Right renal pelvis (tissue), 4 donors: ENCODE measurements at places on chromosomes 3 and 15. TPM values are rescaled to one million over a fixed set of nuclear protein-coding genes. Genes with fewer than 3 reads are reported as not detected.

EIF1B gene
- polyA plus RNA-seq = 143 TPM

MB21D2 gene
- 17.7 TPM for polyA plus RNA-seq

SPG21 gene
- polyA plus RNA-seq = 125 TPM

HCLS1 gene
- polyA plus RNA-seq = 5.3 TPM

PGBD4 gene
- polyA plus RNA-seq = 1.9 TPM

NEK10 gene
- polyA plus RNA-seq = 1.7 TPM

KCNAB1 gene
- 2.8 TPM for polyA plus RNA-seq

DNA sequence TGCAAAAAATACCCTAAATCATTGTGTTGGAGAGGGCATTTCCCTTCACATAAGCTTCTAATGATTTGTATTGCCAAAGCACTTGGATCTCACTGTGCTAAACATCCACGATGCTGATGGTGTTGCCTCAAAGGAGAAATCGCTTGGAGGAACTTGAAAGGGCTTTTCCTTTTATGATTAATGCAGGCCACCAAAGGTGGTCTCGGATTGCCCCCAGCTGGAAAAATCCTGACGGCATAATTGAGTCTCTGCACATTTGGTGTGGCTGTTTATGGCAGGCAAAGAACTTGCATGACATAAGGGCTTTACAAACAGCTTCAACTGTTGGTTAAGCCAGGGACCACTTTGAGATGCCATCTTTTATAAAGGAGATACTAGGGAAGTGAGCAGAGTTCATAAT lies 664.0 kb upstream of the ADAMTS9 start:
- no peak for DNase-seq

GRCh38 chr3:197528190-197528589 lies 27.6 kb downstream of the BDH1 start:
- DNase-seq = no peak

GRCh38 chr3:50606596-50606995 lies 5.0 kb downstream of the CISH start:
- DNase-seq = no peak

DNA sequence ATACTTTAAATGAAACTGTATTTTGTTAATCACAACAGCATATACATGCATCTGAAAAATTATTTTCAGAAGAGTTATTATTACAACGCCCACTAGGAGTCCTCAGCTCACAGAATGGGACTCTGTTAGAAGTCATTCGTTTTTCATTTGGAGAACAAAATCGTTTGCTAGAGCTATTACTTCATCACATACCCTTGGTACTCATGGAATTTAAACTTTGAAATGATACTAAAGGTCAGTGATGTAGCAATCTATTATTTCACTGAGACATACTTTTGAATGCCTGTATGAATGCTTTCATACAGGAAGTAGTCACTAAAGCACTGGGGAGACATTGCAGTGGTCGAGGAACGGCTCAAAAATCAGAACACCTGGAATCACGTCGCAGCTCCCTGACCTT lies 198.1 kb downstream of the MBNL1 start:
- DNase-seq = no peak

- no peak for DNase-seq
These were observed 170.3 kb downstream of the MOBP start for GRCh38 chr3:39637807-39638206.

- no peak for DNase-seq
These were observed 1037.3 kb downstream of the SI start for GRCh38 chr3:164040991-164041390.

- no peak for DNase-seq
These were observed 273.5 kb downstream of the AGBL1 start for GRCh38 chr15:86353213-86353612.

DNA sequence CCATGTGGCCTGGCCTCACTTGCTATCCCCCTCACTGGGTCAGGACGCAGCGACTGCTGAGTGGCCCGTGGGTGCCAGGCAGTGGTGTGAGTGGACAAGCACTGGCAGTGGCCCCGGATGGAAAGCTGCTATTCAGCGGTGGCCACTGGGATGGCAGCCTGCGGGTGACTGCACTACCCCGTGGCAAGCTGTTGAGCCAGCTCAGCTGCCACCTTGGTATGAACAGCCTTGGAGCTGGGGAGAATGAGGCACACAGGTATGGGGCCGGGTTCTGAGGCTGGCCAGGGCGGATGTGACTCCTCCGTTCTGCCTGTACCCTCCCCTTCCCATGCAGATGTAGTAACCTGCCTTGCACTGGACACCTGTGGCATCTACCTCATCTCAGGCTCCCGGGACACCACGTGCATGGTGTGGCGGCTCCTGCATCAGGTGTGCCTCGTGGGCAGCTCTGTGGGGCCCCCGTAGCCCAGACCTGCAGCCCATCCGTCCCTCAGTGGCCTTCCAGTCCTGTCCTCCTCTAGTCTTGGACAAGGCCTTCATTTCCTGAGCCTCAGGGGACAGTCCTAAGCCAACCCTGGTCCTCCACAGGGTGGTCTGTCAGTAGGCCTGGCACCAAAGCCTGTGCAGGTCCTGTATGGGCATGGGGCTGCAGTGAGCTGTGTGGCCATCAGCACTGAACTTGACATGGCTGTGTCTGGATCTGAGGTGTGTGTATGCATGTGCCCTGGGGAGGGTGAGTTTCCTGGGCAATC lies 28.2 kb downstream of the NBEAL2 start:
- DNase-seq = no peak

DNA sequence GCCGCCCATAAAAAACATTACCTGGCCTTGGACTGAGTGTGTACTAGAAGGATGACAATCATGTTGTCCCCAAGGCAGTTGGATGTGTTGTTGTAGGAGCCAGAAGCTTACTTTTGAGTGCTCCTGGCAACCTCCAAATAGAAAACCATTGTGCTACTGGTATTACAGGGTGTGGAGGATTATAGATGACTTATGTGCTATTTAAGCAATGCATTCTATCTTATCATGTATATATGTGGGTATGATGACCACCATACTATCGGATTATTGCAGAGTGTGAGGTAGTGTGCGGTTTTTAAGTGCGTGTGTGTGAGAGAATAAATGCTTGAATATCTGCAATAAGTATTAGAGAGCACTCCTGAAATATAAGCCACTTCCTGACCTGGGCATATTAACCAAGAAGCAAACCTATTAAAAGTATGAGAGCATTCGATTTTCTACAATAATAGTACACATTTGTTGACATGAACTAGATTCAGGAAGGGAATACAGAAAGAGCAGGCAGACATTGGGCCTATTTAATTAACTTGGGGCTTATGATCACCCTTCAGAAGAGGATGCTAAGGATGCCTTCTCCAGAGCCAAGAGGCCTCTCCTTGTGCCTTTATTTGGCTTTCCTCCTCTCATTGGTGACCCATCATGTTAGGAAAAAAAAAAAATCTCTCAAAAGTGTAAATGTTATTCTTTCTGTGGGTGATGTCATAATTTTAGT lies 11.7 kb upstream of the MBNL1 start:
- no peak for DNase-seq

DNA sequence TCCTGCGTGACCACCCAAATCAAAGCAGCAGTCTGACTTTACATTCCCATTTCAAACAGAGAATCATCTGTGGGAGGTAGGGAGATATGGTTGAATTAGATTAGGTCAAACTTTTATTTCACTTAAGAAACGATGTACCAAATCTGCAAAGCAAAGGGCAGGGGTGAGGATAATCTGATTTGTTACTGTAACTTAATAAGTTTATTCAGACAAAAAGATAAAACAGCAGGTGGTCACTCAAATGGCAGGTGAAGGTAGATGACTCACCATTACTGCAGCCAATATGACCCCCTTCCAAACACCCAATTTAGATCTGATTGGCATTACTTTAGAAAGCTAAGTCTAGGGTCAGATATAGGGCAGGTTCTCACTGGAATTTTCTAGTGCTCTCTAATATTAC lies 651.0 kb upstream of the NAALADL2 start:
- no peak for DNase-seq

DNA sequence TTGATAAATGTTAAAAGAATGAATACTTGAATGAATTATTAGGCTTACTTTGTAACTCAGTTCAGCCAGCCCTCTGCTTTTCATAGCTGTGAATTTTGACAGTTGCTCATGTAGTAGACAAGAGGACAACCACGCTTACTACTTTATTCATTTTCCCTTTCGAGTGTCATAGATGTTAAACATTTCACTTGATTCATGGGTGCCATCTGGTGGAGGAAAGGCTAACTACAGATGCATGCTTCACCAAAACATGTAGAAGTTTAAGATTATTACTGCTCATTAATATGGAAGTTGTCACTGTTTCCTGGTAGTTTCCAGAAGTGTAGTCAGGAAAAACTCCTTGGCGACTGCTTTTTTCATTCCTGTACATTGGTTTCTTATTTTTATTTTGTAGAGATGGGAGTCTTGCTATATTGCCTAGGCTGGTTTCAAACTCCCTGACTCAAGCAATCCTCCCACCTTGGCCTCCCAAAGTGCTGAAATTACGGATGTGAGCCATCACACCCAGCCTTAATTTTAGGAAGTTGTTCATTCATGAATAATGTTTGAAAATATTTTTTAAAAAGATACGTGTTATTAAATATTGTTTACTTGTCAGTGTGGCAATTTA lies 163.2 kb downstream of the B3GALNT1 start:
- DNase-seq = peak; percentile 56

GRCh38 chr3:194485881-194486539 lies 792 bp downstream of the ATP13A3 start:
- no peak for DNase-seq

DNA sequence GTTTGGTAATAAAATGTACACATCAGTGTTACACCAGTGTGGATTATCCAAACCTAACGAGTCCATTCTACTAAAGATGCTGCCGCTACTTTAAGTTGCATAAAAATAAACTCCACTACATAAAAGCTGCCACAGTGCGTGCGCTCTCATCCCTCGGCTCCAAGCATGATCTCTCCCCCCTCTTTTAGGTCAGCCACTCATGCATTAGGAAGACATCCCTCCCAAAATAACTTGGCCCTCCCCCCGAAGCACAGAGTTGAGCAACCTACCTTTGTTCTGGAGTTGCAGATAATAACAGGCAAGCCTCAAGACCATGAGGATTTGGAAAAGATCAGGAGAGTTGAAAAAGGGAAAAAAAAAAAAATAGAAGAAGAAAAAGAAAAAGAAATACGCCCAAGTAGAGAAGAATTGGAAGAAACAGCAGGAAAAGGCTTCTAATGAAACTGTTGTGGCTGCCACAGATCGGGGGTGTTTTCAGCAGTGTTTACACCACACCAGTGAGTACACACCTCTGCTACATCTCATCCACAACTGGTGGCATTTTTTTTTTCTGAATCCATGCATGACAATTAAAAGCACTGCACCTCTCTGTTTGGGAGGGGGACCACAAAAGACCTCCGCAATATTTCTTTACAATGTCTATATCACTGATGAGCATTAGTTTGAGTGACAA lies 339.2 kb downstream of the FOXP1 start:
- DNase-seq = no peak

- DNase-seq = no peak
These were observed 101.1 kb upstream of the ICE2 start for GRCh38 chr15:60580073-60580472.

DNA sequence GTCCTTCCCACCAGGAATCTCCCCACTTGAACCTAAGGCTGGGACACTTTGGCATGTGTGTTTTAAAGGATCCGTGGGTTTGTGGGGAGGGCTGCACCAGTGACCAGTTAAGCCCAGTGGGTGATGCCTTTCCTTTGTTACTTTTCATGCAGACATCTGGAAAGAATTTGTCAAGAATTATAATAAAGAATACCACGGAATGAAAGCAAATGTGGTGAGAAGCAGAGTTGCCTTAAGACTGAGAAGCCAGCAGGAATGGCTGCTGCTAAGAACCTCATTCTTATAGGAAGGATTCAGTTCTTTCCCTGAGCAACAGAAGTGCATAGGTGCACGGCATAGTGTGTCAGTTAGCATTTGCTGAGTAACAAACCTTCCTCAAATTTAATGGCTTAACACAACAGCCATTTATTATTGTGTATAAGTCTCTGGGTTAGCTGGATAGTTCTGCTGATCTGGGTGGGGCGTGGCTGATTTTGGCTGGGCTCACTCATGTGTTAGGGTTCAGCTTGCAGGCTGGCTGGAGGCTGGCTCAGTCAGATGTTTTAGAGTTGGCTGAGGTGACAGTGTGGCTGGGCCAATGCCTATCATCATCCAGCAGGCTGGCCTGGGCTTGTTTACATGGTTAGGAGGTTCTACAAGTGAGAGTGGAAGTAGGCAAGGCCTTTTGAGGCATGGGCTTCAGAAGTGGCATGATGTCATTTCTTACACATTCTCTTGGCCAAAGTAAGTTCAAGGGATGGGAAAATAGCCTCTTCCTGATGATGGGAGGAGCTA lies 262.7 kb upstream of the CTDSPL start:
- no peak for DNase-seq

DNA sequence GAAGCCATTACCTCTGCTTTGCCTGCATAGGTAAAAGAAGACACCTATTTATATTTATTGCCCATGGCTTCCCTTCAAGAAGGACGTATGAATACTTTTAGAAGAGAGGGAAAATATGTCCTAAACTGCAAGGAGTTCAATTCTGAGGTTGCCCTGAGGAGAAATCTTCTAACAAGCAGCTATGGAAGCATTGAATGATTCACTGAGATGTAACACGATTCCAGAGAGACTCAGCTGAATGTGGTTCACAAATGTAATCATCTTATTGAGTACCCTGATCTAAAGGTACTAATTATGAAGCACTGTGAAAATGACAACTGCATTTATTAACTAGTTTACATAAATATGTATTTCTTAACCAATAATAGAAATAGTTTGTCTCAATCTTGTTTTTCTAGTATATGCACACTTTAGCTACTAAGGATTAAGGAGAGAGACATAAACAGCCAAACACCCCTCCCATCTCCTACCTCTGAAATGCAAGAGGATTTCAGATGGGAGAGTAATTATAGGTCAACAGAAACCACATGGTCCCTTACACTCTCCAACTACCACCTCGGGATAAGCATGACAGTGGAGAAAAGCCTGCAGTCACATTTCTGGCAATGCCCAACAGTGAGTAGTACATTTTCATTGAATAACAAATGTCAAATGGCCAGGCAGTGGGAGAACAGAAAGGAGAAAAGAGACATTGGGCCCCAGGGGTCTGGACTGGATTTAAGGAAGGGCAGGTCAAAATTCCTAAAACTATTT lies 506.2 kb upstream of the IL12A start:
- DNase-seq = no peak

- no peak for DNase-seq
These were observed 96.9 kb downstream of the LINGO1 start for GRCh38 chr15:77535845-77536244.

DNA sequence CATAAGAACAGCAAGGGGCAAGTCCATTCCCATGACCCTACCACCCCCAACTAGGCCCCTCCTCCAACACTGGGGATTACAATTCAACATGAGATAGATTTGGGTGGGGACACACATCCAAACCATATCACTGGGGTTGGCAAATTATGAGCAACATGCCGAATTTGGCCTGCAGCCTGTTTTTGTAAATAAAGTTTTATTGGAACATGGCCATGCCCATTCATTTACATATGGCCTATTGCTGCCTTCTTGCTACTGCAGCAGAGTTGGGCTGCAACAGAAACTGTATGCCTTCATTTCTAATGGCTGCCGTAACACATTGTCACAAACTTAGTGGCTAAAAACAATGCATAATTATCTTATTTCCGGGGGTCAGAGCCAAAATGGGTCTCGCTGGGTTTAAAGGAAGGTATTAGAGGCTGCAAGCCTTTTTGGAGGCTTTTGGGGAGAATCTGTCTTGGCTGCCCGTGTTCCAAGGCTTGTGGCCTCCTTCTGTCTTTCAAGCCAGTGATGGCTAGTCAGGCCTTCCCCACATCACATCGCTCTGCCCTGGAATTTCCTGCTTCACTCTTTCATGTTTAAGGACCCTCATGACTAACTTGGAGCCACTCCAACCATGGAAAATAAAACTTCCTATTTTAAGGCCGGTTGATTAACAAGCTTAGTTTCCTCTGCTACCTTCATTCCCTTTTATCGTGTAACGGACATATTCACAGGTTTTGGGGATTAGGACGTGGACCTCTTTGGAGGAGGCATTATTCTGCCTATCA lies 428.5 kb upstream of the PROK2 start:
- DNase-seq = peak; percentile 42
